Activated CD4-positive, CD25-positive, alpha-beta regulatory T cell (primary cell): ENCODE measurements at places on chromosomes 6 and 20.

DNA sequence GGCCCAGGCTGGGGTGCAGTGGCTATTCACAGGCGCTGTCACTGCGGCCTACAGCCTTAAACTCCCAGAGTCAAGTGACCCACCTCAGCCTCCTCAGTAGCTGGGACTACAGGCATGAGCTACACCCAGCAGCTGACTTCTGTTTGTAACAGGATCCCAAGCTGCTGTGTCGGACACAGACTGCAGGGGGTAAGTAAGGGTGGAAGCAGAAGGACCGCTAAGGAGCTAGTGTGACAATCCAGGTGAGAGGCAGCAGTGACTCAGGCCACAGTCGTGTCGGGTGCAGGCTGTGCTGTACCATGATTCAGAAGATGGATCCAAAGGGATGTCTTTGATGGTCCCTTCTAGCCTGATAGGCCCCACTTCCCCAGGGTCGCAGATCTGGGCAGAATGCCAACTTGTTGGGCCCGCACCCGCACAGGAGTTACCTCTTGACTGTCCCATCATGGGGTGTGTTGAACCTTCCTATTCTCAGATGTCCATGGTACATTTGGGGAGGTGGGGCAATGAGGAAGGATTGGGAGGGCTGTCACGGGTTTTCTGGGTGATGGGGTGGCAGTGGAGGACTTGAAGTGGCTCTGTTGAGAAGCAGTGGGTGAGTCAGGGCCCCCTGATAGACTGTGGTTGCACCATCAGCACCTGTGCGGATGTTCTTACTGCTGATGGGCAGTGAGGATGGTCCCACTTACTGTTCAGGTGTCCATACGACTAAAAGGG lies 25.3 kb downstream of the AAR2 start:
- DNase-seq = no peak

DNA sequence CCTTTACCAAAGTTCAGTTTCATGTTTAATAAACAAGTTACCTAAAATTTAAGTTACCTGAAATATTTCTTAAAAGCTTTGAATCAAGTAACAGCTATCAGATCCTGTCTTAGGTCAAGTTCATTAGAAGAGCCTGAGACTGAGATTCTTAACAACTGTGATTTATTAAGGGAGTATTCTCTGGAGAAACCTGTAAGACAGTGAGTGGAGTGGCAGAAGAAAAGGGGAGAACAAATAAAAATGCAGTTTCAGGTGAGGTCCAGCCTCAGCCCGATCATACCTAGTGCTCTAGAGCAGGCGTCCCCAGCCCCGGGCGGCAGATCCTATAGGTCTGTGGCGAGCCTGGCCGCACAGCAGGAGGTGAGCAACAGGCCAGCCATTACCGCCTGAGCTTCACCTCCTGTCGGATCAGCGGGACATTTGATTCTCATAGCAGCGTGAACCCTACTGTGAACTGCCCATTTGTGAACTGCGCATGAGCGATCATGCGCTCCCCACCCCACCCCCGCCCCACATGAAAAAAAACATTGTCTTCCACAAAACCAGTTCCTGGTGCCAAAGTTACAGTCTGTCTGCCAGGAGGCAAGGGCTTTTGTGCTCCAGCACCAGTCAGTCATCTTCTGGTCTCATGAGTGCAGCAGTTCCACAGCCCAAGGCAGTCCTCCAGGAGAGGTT lies 59.2 kb upstream of the ADGRB3 start:
- DNase-seq = no peak

DNA sequence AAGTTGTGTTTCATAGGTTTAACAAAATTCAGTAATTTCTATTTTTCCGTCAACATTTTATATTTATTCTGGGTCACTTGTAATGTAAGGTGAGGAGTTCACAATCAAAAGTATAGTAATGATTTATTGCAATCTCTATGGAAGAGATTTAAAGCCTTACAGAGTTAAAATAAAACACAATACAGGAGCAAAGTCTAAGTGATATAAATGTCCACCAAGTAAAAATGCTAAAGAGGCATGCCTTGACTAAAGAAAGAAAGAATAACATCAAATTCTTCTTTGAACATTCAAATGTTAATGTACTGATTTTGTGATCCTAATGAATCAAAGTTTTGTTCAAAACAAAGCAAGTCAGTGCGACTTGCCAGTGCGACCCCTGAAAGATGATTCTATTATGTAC lies 61.5 kb downstream of the REPS1 start:
- no peak for DNase-seq

GRCh38 chr6:89711801-89712200 lies 73.3 kb upstream of the LYRM2 start:
- no peak for DNase-seq

- DNase-seq = no peak
These were observed 612 bp downstream of the ADAT2 start for GRCh38 chr6:143449714-143450452.

DNA sequence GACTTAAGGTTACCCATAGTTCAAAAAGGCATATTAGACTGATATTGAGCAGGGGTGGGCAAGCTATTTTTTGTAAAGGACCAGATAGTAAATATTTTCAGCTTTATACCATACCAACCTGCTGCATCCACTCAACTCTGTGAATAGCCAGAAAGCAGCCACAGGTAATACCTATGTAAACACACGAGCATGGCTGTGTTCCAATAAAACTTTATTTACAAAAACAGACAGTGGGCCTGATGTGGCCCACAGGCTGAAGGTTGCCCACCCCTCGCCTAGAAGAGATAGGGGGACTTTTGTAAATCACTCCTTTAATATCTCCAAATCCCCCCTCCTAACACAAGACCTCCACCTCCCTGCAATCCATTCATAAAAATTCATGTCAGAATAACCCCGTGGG lies 64.4 kb downstream of the PSMG4 start:
- no peak for DNase-seq

GRCh38 chr6:130575971-130576370 lies 210.2 kb downstream of the TMEM200A start:
- DNase-seq = no peak

GRCh38 chr6:37170273-37171200 lies 585 bp downstream of the PIM1 start:
- no peak for DNase-seq

- no peak for DNase-seq
These were observed 29.4 kb downstream of the PRR18 start for GRCh38 chr6:166278579-166279392.

DNA sequence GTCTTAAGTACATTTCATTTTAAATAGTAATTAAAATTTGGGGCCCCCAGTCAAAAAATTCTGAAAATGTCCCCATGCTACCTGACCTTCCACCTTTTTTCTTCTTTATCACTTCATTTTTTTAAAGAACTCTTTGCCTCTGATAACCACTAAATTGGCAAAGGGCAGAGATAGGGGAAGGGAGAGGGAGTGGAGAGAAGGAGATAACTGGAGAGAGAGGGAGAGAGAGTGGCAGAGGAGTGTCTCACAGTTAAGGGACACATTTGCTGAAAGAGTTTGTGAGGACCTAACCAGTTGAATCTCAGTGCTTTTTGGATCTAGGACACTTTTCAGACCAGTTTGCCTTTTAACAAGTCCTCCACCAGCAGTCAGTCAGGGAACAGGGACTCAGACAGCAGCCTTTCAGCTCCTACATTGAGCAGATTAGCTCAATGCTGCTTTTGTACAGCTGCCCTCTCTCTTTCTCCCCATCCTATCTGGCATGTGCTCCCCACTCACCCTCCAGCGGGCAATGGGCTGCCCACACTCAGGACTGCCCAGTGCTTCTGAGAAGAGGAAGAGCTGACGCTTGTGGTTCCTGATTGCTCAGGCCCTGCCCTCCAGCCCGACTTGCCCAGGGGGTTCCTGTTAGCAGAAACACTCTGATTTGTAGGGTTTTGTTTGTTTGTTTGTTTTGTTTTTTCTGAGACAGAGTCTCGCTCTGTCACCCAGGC lies 14.4 kb downstream of the ARMC2 start:
- no peak for DNase-seq

DNA sequence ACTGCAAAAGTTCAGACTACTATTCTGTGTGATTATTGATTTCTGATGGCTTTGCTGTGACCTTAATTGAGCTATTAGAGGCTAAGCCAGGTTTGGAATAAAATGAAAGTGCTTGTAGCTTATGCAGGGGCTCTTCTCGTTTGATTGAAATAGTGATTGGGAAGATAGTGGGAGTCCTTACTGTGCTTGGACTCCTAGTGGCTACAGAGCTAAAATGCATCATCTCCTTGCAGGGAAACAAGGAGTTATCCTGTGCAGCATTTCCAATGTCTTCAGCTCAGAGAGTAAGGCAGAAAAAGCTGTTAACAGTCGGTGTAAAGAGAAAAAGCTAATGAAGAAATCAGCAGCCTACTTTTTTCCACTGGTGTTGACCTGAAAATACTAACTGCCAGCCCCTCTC lies 173.5 kb downstream of the SLC35F1 start:
- DNase-seq = no peak

- no peak for DNase-seq
These were observed 98.8 kb downstream of the SOD2 start for GRCh38 chr6:159594106-159594749.

DNA sequence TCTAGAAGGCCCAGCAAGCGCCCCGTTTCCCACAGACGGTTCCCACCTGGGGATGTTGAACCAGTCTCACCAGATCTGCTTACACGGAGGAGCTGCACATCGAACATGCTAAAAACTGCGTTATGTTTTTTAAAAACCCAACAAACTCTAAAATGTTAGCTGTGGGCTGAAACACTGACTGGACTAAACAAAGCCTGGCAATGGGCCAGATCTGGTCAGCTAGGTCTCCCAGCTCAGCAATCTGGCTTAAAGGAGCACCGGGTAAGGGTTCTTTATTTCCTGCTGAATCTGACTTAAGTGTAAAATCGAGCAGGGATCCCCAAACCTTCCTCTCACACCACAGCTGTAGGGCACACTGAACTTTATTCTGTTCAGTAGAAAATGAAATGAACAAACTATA lies 156.9 kb downstream of the FOXC1 start:
- DNase-seq = no peak

DNA sequence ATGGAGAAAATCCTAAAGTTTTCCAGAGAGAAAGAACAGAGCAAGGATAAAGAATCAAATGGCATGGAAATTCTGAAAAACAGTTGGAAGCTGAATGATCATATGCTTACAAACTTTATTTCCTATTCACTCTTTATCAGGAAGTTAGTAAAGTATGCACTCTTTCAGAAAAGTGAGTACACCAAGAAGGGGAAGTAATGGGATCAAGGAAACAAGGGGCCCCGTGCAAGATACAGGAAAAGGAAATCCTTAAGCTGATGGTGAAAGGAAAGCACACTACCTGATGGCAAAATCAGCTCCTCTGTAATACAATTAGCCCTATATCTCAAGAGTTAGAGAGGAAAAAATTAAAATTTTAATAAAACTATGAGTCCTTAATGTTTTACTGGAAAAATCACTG lies 14.0 kb downstream of the CALHM6 start:
- DNase-seq = no peak

- no peak for DNase-seq
These were observed 28.5 kb upstream of the EFHC1 start for GRCh38 chr6:52391599-52391998.

GRCh38 chr6:11007715-11008608 lies 36.1 kb downstream of the ELOVL2 start:
- no peak for DNase-seq

DNA sequence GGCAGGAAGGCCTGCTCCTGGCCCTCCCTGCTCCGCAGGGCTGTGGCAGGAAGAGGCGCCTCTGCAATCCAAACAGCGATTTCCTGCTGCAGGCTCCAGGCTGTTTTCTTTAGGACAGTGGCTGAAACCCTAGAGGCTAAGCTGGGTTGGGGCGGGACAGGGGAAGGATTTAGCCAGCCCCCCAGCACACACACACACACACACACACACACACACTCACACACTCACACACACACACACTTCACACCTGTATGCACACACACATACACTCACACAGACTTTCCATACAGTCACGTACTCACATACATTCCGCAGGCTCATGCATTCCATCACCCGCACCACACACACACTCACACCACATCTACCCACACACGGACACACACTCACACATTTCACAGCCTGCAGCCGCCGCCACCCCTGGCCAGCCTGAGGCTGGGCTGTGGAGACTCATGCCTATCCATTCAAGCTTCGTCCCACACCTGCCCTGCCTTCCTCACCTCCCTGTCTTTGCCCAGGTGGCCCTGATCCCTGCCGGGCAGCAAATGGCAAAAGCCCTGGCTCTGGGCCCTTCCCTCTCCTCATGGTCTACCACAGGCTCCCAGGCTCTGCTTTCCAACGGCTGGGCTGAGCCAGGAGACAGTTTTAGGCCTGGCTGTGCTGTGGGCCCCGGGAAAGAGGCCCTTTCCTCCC lies 17.9 kb downstream of the MDFI start:
- no peak for DNase-seq

- no peak for DNase-seq
These were observed 89.4 kb downstream of the HS3ST5 start for GRCh38 chr6:114253431-114253830.

DNA sequence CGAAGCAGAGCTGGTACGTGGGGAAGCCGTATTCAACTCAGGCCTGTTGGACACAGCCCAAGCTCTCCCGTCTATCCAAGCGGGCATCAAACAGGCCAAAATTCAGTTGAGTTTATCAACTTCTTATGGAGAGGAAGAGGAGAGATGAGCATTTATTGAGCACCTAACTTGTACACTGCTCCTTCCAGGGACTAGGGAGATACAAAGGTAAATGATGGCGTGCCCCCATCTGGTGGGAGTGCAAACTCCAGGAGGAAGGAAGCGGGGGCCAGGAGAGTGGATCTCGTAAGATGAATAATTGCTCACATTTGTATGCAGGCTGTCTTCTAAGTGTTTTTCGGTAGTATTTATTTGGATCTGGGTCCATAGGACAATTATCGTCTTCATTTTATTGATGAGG lies 146.6 kb downstream of the SOBP start:
- no peak for DNase-seq

- DNase-seq = no peak
These were observed 134.1 kb downstream of the SOBP start for GRCh38 chr6:107624050-107624449.

- DNase-seq = no peak
These were observed 47.3 kb downstream of the EPB41L2 start for GRCh38 chr6:131015630-131016263.

DNA sequence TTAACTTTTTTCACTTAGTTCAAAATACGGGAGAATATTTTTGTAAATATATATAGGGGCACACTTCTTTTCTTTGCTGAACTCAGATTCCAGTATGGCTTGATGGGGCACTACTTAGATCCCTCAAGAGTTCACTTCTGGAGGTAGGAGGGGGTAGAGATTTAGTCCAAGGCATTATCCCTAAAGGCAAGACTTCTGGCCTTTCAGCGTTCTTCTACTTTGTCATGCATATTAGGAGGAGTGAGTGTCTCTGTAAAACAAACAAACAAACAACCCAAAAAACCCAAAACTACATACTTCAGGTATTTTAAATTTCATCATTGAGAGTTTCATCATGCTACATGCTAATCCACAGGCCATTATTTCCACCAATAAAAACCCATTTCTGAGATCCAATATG lies 32.0 kb downstream of the SMPDL3A start:
- DNase-seq = no peak
